ENCODE measurements at places on chromosomes 3 and 15.

- no peak for DNase-seq
Measured at GRCh38 chr15:59299929-59300617, 72.6 kb downstream of the MYO1E start.

GRCh38 chr3:171825222-171825828, 15.0 kb upstream of the PLD1 start:
- DNase-seq: no peak

- DNase-seq: no peak
Measured at GRCh38 chr3:45819543-45819942, 22.4 kb downstream of the LZTFL1 start.

DNA sequence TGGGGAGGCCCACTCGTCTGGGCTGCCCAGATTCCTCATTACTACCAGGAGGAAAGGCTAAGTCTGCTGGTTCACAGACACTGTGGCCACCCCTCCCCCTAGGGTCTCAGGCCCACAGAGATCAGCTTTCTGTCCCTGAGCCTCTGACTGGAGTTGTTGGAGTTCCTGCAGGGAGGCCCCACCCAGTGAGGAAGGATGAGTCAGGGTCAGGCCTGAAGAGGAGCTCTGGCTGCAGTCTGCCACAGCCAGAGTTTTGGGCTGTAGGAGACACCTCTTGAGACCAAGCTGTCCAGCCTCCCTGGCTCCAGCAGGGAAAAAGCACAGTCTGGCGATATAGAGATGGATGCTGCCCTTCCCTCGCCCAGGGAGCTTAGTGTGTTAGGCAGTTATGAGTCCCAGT, 720.9 kb upstream of the SEMA6D start:
- DNase-seq: no peak

DNA sequence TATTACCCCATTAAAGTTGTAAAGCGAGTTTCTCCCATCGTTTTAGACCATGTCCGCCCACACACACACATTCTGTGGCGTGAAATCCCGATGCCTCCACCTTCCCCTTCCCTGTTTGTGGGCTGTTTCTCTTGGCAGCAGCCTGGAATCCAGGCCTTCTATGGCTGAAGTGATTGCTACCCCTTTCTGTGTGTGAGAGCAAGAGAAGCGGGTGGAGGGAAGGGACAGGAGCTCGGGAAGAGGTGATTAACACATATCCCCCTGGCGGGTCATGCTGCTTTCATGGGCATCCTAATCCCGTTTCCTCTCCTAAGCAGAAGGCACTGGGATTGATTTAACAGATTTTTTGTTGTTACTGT, 283.8 kb upstream of the RGMA start:
- DNase-seq: no peak

DNA sequence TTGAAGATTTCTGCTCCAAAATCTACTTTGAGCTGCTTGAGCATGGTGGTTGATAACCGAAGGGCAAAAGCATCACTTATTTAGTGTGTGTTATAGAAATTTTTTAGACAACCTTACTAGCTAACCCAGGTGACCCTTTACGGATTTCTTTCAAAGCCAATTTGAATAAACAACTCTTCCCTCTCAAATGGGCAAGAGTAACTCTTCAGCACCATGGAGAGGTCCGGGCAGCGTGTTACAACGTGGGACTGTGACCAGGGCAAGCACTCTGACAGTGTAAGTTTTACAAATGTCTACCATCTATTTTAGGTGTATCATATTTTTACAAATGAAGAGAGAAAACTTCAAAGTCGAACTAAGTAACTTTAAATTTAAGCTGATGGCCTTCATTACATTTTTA, 471.8 kb downstream of the MFSD1 start:
- peak; percentile 11 for DNase-seq

GRCh38 chr3:184784731-184785500, 27.1 kb upstream of the VPS8 start:
- no peak for DNase-seq

GRCh38 chr15:55003965-55004873, 192.5 kb downstream of the RSL24D1 start:
- DNase-seq: no peak

GRCh38 chr15:41730543-41730942, 43.7 kb upstream of the MAPKBP1 start:
- no peak for DNase-seq

- no peak for DNase-seq
Measured at GRCh38 chr15:63611177-63611576, 14.0 kb downstream of the FBXL22 start.

DNA sequence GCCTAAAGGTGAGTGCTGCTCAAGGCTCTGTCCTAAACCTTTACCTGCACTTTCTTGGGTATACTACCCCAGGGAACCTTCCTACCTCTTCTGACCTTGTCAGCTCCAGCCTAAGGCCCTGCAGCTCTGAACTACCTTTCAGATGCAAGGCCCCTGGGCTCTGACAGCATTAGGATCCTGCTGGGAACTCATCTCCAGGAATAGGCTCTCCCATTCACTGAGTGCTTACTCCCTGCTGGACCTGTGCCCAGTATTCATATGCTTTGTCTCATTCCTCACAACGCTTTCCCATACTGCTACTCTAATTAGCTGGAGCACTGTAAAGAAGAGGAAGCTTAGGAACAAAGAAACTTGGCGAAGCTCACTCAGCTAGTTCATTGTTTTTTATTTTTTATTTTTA, 53.8 kb upstream of the RAB6B start:
- DNase-seq: peak; percentile 65

DNA sequence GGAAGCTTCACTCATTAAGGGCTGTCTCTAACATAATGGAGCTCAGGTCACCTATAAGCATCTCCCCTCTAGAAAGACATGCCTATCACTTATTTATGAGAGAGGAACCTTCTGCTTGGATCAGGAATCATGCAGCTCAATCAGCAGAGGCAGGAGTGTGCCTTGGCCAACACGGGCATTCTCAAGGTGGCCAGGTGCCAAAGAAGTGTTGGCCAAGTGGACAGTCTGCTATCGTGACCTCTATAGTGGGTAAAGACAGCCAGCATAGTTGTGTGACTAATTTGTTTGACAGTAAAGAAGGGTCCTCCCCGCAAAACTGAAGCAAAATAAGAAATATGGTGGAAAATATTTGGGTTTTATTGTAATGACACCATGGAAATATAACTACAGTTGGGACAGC, 14.7 kb upstream of the AGTR1 start:
- no peak for DNase-seq

GRCh38 chr15:80780416-80781221, 1.4 kb downstream of the CEMIP start:
- DNase-seq: peak; percentile 92

- no peak for DNase-seq
Measured at GRCh38 chr3:183268366-183268765, 15.3 kb downstream of the B3GNT5 start.

DNA sequence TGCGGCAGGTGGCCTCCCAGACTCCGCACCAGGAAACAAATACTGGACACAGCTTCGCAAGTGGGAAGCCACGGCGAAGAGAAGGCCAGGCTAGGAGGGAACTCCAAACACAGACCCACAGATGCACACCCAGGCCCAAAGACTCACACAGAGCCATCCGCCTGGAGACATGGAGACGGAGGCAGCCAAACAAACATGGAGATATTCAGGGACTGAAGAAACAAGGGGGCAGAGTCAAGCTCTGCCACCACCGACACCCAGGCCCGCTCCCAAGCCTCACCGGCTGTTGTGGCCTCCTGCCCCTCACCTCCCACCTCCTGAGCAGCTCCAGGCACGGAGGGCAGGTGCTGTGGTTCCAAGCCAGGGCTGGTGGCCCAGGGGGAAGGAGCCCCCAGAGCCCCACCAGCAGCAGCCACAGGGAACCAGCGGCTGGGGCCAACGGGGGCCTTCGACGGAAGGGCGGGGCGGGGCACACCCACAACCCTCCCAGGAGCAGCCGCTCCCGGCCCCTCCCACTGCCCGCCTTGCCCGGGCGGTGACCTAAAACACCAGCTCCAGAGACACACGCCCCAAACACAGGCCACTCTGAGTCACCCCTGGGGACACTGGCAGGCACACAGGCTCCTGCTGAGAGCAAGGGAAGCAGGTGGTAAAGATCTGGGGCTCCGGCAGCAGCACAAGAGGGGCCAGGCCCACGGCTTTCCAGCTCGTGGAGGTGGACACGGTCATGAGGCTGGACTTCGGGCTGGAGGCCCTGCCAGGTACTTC, 31.9 kb downstream of the TNK2 start:
- no peak for DNase-seq

DNA sequence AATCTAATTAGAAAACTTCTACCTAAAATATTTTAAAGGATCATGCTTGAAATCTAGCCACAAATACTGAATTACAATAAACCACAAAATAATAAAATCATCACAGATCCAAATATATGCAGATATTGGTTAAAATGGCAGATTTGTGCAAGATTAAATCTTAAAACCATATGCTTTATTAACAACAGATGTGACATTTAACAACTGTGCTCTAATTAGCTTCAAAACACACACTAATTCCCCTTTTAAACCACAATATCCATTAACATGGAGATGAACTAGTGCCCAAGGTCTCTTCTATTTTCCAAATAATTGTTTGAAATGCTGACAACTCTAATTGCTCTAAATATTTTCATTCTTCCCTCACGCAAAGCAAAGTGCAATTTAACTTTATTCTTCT, 1530.3 kb downstream of the SI start:
- no peak for DNase-seq

GRCh38 chr15:56732135-56732885, 999 bp downstream of the ZNF280D start:
- DNase-seq: peak; percentile 22

GRCh38 chr3:32814361-32814760, 3.4 kb upstream of the TRIM71 start:
- no peak for DNase-seq

GRCh38 chr15:51100785-51101489, 6.2 kb upstream of the TNFAIP8L3 start:
- no peak for DNase-seq

DNA sequence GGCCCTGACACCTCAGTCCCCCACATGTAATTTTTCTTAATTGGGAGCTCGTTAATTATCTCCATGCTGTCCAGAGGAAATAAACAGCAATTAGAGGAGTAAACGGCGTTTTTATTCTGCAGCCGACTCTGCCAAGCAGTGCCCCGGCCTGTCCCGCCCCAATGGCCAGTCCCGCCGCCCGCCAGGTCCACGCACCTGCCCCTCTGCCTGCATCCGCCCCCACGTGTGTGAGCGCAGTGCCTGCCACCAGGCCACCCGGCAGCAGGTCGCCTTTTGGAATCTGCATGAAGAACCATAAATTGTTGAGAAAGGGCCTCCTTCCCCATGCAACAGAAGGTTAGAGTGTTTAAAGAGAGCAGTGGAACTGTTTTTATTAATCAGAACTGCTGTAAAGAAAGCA, 87.5 kb upstream of the LINGO1 start:
- no peak for DNase-seq
